Stimulated activated naive B cell treated with anti-CD40 and anti-IgM and Interleukin-4, amounts not matched to agents 10 μg/mL and 1 μg/mL and 100 μg/mL, for 72 hours (primary cell): ENCODE measurements at places on chromosomes 11 and 22.

DNA sequence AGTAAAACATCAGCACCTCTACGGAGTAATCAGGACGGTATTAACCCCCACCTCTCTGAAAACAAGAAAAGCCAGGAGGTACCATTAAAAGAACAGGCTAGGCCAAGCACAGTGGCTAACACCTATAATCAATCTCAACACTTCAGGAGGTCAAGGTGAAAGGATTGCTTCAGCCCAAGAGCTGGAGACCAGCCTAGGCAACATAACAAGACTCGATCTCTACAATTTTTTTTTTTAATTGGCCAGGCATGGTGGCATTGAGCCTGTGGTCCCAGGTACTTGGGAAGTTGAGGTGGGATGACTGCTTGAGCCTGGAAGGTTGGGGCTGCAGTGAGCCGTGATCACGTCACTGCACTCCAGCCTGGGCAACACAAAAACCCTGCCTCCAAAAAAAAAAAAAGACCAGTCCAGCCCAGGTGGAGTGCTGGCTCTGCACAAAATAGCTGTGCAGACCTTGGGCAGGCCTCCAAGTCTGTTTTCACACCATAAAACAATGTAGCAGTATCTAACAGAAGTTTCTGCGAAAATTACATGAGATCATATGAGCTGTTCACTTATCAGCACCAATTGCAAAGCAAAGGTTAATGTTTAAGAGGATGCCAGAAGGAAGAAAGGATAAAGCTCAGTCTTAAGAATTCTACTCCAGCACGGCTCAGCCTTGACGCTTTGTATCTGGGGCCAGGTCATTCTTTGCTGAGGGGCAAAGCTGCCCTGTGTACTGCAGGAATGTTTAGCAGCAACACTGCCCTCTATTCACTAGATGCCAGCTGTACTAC lies 14.8 kb downstream of the CHKA start:
- no peak for DNase-seq

- DNase-seq = no peak
These were observed 38.8 kb upstream of the MICAL2 start for GRCh38 chr11:12071574-12071973.

DNA sequence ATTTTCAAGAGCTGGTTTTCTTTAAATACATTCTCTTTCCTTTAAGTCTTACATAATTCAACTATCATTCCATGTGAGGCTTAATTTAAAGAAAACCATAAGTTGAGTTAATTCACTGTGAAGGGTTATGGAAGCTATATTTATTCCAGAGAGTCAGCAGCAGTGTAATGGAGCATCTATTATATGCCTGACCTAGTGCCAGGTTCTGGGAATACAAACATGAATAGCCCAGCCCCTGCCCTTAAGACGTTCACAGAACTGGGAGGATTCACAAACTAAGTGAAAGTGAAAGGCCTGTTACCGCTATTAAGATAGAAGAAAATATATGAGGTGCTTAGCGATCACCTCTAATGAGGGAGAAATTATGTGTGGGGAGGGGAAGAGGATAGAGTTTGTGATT lies 408.9 kb upstream of the CCDC90B start:
- no peak for DNase-seq

- no peak for DNase-seq
These were observed 1.9 kb downstream of the LGALS2 start for GRCh38 chr22:37578002-37578401.

- DNase-seq = no peak
These were observed 29.0 kb downstream of the TIMP3 start for GRCh38 chr22:32830473-32830872.

DNA sequence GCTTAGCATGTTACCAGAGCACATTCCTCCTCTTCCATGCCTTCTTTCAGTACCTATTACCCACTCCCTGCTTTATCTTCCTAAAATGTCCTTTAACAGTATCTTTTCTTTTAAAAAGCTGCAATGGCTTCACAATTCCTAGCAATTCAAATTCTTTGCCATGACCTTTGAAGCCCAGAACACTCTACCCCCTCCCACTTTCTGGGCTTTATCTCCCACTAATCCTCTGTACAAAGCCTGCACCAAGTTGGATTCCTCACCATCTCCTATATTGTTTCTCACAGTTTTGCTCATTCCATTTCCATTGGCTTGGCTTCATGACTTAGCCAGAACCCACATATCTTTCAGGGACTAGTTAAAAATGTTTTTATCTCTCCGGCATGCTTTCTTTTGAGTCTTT lies 80.9 kb downstream of the FAM76B start:
- no peak for DNase-seq

- no peak for DNase-seq
These were observed 38.5 kb downstream of the TTC17 start for GRCh38 chr11:43397251-43397650.

- no peak for DNase-seq
These were observed 56.1 kb upstream of the SLC35C1 start for GRCh38 chr11:45748801-45749200.

- no peak for DNase-seq
These were observed 4.9 kb downstream of the TMEM109 start for GRCh38 chr11:60918939-60919265.

- no peak for DNase-seq
These were observed 19.9 kb upstream of the ME3 start for GRCh38 chr11:86692317-86692716.

DNA sequence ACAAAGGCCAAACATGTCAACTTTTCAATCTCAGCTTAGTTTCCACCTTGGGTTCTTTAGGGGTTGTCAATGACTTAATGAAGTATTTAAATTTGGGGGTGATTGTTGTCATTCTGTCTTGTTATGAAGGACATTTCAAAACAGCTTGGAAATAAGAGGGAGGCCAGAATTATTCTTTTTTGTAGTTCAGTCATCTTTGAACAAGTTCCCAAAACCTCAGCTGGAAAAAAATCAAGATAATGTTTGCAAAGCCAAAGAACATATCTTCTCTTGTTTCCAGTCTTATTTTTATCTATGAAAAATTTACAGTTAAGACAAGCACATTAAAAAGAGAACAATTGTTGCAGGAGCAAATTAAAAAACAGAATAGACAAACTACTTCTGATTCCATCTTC lies 612.8 kb downstream of the INSC start:
- DNase-seq = no peak

- DNase-seq = no peak
These were observed 8.7 kb downstream of the SPTBN2 start for GRCh38 chr11:66720223-66720898.

GRCh38 chr11:101215069-101215468 lies 85.5 kb upstream of the PGR start:
- no peak for DNase-seq

DNA sequence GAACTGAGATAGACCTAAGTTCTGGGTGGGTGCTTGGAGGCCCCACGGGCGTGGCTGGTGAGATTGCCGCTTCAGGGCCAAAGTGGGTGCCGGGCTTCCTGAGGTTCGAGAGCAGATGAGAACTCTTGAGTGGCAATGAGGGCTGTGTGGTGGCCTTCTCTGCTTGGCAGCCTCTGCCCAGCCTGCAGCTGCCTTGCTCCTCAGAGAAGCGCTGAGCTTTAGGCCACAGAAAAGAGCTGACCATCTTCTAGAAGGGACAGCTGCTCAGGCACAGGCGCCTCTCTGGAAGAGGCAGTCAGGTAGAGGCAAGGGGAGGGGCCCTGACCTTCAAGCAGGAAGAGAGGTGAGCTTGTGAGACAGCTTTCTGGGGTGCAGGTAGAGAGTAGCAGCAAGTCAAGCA lies 72.8 kb downstream of the MED15 start:
- no peak for DNase-seq

- no peak for DNase-seq
These were observed 27.5 kb downstream of the SAA4 start for GRCh38 chr11:18209058-18209457.

DNA sequence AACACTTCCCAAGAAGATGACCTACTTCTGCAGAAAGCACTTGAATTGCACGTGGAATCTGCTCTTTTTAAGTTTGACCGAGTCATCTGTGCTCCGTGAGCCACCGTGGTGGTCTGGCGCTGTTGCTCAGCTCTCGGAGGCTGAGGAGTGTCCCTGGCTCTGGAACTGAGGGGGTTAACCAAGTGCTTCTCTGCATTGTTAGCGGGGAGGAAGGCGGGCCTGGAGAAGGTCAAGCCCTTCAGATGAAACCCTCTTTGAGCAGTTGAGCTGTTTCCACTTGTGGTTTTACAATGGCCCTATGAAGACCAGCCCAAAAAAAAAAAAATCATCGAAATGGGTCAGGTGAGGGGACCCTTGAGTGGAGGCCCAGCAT lies 286.4 kb downstream of the NTM start:
- DNase-seq = no peak

GRCh38 chr11:35689081-35689996 lies 26.8 kb downstream of the TRIM44 start:
- DNase-seq = no peak

- no peak for DNase-seq
These were observed 1.1 kb upstream of the SCT start for GRCh38 chr11:628056-628455.

DNA sequence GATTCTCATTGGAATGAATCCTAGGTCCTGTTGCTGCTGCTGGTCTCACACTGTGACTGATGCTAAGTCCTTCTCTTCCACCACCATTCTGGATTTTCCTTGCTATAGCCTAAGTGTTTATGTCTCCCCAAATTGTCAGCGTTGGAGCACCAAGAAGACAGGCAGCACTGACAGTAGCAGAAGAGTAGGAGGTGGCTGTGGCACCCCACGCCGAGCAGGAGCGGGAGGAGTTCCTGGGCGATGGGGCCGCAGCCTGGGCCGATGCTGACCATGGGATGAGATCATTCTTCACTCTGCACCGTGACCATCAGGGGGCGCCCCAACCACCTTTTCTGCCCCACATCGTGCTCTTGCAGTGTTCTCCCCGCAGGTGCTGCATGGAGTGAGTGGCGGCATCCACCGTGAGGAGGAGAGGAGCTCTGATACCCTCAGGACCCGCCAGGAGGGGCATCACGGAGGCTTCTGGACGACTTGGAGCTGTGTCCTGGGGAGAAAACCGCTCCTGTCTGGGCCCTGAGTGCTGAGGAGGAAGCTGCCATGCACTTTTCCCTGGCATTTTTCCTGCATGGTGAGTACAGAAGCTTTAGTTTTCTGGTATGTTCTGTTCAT lies 57.0 kb downstream of the LRRC74B start:
- peak; percentile 61 for DNase-seq

- DNase-seq = no peak
These were observed 164.0 kb upstream of the PDGFD start for GRCh38 chr11:104327861-104328511.

GRCh38 chr11:67027483-67027930 lies 4.6 kb downstream of the SYT12 start:
- DNase-seq = no peak

DNA sequence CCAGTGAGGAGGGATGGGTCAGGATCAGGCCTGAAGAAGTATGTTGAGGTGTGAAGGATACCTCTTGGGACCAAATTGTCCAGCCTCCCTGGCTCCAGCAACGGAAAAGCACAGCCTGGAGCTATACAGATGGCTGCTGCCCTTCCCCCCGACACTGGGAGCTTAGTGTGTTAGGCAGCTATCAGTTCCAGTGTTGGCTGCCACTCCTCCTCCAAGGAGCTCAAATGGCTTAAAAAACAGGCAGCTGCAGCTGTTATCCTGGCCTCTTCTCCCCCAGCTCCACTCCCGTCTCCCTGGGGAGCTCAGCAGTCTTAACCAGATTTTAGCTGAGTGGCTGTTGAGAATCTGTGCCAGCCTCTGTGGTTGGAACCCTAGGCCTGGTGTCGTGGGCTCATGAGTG lies 225.0 kb downstream of the JRKL start:
- no peak for DNase-seq
